ENCODE measurements at places on chromosomes 11 and 22.

GRCh38 chr11:104678408-104678807 is 219.9 kb downstream of the CASP12 start:
- DNase-seq: no peak

GRCh38 chr11:72668629-72669347 is 5.4 kb downstream of the PDE2A start:
- DNase-seq: no peak

GRCh38 chr11:57162179-57162898 is 19.4 kb upstream of the LRRC55 start:
- no peak for DNase-seq

DNA sequence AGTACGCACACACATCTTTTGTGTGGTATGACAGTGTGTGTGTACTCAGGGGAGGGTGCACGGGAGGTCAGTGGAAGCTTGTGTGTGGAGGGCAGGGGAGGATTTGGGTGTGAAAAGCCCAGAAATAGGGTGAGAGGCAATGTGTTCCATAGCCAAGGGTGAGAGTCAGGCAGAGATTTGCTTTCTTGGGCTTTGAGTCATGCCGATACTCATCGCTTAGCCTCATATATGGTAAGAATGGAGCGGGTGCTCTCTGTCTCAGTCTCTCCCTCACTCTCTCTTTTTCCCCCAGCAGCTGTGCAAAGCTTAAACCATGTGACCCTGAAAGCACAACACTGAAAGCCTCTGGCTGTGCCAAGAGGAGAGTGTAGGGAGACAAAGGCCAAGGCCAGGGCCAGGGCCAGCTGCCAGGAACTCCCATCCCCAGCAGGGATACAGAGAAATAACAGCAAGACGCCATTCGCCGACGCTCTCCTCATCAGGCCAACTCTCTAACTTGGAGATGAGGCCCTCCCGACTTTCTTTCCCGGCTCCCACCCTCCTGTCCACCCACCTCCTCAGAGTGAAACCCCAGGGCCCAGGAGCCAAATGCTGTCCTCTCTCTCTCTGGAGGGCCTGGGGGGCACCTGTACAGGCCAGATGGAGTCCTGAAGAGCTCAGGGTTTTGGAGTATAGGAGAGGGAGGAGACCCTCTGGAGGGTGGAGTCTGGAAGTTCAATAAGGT is 20.3 kb upstream of the MICAL3 start:
- DNase-seq: no peak

- DNase-seq: no peak
Observed at GRCh38 chr11:8261921-8262551, 1.6 kb downstream of the LMO1 start.

DNA sequence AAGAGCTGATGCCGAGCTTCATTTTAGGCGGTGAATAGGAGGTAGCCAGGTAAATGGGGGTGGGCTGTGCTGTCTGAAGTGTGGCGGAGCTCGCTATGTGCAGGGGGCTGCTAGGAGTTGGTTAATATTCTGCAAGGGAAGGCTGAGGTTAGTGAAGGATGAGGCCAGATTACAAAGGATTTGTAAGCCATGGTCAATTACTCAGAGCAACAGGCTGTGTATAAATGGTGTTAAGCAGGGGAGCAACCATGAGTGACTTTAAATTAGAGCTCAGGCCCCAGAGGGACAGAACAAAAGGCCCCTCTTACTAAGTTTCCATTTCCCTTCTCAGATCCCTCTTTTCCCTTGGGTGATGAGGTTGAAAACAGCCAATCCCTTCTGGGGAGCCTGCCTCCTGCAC is 7.3 kb upstream of the MCAM start:
- DNase-seq: no peak

DNA sequence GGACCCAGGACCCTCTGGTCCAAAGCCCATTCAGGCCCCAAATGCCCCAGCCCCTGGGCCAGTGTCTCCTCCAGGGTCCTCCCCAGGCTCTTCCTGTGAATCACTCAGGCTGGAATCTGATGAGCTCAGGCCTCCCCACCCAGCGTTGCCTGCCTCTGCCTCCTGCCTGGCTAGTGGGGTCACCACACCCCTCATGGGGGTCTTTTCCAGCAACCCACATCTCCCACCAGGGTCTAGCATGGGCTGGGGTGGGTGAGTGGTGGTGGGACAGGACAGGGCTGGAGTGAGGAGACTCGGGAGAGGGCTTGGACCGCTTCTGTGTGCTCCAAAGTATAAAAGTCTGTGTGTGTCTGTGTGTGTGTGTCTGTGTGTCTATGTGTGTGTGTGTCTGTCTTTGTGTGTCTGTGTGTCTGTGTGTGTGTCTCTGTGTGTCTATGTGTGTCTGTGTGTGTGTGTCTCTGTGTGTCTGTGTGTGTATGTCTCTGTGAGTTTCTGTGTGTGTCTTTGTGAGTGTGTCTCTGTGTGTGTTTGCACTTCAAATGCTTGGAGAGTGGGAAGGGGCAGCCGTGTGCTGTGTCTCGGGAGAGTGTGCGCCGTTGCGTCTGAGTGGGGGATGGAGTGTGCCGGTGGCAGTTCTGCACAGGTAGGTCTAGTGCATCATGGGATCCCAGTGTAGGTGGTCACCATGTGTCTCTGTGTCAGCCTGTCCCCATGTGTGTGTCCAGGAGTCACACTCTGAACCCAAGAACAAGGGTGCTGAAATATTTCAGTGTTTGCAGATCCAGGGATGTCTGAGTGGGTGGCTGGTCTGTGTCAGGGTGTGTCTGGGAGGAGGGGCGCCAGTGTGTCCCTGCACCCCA is 8.8 kb downstream of the RIN1 start:
- DNase-seq: no peak

DNA sequence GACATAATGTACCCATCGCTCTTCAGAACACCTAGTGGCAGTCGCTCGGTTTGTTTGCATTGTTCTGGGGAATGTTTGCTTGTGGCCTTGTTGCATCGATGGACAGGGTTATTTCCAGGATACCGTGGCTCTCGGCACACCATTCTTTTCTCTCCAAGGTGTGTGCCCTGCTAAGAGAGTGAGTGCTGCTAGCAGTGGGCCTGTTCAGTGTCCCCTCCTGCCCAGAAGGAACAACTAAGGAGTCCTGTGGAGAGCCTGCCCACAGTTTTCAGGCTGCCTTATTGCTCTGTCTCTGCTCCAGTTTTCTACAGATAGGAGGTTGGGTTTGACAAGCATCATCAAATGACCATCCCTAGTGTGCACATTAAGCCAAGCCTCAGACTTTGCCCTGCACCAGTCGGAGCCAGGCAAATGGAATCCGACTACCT is 1.4 kb downstream of the CRY2 start:
- no peak for DNase-seq

- DNase-seq: no peak
Observed at GRCh38 chr11:33379947-33380346, 122.8 kb downstream of the HIPK3 start.

DNA sequence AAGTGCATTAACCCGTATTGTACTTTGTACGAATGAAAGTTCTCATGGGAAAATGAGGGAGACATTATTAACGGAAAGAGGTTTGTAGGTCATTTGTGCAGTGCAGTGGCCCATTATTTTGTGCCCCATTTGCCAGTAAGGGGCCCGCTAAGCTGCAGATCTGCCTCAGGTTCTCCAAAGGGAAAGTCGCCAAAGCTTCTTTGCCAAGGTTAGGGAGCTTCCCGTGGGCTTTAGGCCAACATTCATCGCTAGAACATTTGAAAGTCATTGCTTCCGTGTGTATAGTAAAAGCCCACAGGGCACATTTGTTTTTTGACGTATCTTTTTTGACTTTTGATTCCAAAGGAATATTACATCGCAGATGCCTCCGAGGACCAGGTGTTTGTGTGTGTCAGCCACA is 61.0 kb upstream of the SORL1-AS1 start:
- no peak for DNase-seq

DNA sequence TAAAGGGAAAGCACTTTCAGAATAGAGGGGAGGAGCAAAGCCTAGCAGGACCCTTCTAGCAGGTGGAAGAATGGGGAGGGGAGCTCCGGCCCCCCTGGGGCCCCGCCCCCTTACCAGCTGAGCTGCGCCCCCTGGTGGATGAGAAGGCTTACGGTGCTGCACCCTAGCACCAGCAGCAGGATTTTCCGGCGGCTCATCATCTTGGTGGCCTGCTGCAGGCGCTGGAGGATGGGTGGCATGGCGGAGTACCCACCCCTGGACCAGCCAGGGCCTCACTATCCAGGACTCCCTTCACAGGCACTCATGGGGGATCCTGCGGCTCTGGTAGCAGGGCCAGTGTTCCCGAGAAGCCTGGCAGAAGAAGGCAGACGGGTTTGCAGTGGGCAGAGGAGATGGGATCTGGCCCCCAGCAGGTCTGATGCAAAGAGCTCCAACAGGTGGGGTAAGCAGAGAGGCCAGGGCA is 3.8 kb downstream of the GAL3ST3 start:
- peak; percentile 82 for DNase-seq

DNA sequence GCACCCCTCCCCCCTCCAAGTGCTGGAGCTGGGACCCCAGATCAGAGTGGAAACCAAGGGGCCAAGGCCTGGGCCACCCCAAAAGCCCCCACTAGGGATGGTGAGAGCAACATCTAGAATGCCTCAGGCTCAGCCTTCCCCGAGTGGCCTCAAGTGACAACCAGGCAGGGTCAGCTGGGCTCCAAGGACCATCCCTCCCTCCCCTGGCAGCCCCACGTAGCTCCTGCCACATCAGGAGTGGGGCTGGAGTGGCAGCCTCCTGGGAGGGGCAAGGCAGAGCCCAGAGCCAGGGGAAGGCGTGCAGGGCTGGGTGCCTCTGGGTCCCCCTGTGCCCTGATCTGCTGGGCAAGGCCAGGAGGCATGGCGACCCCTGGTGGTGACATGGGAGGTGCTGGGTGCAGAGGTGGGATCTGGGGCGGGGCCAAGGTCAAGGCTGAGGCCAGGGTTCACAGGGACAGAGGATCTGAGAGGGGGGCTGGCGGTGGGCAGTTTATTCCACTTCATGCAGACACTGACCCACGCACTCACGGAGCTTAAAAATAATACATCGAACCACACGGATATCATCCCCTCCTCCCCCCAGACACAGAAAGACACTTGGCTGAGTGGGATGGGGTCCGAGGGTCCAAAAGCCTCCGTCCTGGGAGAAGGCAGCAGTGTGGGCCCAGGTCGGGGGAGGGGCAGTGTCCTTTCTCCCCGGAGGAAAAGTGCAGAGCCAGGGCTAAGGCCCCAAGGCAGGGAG is 15.8 kb upstream of the EHD1 start:
- peak; percentile 93 for DNase-seq

DNA sequence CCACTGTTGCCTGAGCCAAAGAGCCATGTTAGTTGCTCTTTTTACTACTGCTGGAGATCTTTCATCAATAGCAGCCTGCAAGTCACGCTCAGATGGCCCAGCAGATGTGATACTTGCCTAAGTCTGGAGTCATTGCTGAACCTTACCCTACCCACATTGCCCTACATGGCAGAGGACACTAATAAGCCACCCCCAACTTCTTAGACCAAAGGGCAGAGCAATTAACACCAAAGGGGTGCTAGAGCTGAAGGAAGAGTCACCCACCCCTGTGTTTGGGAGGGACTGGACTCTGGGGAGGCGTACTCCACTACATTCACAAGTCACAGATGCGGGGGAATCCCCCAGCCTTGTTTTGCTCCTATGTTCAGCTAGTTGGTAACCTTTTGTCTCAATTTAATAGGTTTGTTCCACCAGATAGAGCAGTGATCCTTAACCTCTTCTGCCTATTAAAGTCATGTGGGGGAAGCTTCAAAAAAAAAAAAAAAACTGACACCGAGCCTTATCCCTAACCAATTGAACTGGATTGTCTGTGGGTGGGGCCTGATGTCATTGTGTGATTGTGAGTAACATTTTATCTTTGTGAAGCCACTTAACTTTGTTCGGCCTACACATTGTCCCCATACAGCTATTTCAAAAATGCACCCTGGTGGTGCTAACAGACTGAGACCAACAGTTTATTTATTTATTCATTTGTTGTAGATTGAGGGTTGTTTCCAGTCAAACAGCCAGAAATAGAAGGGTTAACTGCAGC is 13.1 kb downstream of the ADM start:
- DNase-seq: no peak

- no peak for DNase-seq
Observed at GRCh38 chr11:35016916-35017315, 100.5 kb downstream of the PDHX start.

DNA sequence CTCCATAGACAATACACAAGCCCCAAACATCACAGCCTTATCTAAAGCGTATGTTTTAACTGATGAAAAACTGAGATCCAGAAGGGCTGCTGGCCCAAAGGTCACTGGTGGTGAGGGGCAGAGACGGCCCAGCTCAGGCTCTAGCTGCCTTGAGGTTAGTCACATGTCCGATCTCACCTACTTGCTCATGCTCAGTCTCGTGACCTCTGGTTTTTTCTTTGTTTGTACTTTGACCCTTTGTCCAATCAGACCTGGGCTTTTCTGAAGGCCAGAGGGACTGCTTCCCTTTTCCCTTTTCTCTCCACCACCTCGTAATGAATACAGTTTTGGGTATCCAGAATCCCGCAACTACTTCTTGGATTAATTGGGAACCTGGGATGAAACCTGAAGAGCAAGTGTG is 28.6 kb downstream of the MMP20 start:
- DNase-seq: no peak

DNA sequence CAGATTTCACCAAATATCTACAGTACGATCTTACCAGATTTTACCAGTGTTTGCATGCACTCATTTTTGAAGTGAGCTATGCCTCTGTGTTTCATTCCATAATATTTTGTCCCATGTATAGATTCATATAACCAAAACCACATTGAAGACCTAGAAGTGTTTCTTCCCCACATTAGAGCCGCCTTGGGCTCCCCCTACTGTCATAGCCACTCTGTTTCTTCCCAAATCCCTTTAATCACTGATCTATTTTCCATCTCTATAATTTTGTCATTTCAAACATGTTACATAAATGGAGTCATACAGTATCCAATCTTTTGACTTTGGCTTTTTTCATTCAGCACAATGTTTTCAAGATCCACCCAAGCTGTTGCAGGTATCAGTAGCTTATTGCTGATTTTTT is 12.7 kb downstream of the MRGPRX3 start:
- DNase-seq: no peak

GRCh38 chr11:62682518-62682917 is 3.6 kb upstream of the UBXN1 start:
- no peak for DNase-seq

DNA sequence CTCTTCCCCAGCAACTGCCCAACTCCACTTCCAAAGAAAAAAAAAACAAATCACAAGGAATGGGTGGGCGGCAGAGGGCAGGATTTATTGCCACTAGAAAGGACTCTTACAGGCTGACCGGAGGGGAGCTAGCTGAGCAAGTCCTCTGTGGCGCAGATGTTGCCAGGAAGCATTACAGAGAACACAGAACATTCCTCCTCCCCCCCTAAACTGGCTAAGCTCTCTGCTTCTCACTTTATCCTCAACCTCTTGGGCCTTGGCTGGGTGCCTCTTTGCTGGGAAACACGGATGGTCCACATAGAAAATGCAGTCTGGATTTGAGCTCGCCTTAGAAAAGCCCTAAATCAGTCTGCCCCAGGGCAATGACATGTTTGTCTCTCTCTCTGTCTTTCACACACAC is 12.6 kb upstream of the FJX1 start:
- no peak for DNase-seq

Measured in CD8-positive, alpha-beta memory T cell (primary cell).